ENCODE measurements at places on chromosomes 7 and 10.
A peak's percentile ranks its signal among the peaks of the same experiment; 100 is the strongest.

DNA sequence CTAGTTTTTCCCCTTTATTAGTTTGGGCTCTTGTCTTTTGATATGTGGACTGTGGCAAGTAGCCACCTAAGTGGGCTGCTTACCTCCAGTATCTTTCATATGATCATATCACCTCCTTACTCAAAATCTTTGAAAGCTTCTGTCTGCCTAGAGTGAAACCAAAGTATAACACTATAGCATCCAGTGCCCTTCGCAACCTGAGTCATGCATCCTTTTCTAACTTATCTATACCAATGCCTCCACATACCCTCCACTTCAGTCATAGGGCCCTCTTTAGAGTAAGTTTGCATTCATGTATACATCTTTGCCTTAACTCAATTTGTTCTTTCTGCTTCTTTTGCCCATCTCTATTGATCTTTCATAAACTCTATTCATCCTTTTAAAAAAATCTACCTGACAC, 15.7 kb upstream of the MACC1 start:
- DNase-seq: no peak

DNA sequence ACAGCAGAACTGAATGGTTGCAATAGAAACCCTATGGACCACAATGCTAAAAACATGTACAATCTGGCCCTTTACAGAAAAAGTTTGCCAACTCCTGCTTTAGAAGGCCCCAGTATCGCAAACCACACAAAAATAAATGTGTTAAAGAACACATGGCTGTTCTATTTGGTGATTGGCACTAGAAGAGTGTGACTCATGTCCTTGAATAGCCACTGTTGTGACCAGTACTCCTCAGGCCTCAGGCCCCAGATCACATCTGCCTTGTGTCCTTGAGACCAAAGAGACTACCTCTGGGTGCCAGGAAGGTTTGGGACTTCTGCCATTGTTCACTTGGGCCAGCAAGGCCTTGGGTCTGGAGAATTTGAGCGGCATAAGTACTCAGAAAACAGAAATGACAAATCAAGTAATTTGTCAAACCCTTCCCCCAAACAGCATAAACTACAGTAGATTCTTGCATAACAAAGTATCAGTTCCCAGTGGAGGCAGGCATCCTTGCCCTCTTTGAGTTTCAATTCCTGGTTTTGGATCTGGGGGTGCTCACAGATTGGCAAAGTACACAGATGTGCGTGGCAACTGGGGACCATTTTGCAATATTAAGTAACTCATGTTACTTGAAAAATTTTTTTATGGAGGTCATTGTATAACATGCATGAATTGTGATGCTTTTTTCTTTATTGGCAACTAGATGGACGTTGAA, 50.2 kb downstream of the MTURN start:
- no peak for DNase-seq

DNA sequence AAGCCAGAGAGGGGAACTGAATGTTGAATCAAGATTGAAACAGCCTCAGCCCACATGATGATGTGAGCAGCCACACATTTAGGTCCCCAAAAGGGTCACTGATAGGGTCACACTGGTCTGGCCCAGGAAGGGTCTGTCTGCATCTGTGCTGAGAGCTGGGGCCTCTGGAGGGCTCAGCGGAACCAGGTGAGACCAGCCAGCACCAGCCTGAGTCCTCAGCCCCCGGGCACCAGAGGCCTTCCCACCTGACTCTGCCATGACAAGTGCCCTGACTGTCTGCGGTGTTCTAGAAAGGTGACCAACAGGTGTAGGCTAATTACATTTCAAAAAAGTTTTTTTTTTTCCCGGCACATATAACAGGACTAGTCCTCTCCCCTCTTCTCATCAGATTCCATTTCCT, 76.2 kb downstream of the WDR11 start:
- DNase-seq: no peak

DNA sequence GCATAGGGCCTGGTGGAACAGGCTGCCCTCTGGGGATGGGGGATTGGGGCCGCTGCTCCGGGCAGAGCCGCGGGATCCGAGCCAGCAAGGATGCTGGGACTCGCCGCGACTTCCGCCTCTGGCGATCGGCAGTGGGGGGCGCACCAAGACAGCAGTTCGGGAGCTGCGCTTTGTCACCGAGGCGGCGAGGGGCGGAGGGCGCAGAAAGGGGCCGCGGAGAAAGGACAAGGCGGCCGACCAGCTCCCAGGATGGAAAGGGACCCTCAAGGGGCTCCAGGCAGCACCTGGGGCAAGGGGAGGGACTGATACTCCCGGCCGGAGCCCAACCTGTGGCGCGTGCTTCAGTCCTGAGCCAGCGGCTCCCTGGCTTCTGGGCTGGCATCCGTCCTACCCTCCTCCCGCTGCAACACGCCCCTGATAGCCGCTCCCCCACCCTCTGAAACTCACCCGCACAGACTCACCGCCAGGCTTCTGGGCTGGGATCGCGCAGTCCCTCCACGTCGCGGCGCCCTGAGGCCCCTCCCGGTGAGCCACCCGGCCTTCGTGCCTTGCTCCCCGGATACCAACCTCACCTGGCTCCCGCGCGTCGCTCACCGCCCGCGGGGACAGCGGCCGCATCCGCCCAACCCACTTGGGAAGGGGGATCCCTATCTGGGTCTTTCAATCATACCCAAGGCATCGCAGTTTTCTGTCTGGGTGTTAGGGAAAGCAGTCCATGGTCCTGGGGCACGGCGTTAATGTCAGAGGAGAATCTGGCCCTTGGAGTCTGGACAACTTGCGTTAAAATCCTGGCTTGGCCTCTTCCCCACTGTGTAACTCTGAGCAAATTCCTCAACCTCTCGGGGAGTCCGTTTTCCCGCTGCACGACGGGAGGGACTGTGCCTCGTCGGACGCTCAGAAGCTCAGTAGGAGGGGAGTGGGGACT, 7.0 kb upstream of the EVX1 start:
- peak; percentile 72 for DNase-seq

- DNase-seq: peak; percentile 39
Observed at GRCh38 chr10:104337985-104338735, at the start of gene ITPRIP. TSS of gene ITPRIP (minus strand) at chr10:104338465. CDS start at chr10:104316051, 22,414 bp downstream.

- DNase-seq: no peak
Observed at GRCh38 chr7:105756367-105756766, 120.0 kb downstream of the ATXN7L1 start.

GRCh38 chr7:72476608-72477305, 64.6 kb upstream of the CALN1 start:
- no peak for DNase-seq

DNA sequence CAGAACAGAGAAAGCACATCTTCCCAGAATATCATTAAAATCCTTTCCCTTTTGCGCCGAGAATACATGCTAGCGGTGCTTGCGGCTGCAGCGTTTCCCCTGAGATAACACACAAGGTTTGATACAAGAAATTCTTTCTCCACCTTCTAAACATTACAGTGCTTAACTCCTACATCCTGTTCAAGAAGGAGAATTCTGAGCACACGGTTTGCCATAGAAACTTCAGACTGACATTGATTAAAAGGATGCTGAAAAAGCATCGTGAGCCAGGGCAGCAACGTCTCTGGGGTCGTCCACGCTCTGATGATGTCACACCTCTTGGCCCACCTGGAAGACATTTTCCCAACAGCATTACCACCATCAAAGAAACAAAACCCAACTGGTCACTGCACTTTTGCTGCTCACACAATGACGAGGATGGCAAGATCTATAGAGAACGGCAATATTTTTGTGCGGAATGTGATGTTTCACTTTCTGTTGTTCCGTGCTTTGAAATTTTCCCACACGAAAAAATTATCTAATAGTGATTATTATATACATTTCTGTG, 27.0 kb upstream of the PRSS1 start:
- DNase-seq: no peak

GRCh38 chr10:63446716-63447440, 18.9 kb downstream of the JMJD1C start:
- DNase-seq: no peak

GRCh38 chr7:7566651-7567611, at the start of gene MIOS:
TSS of gene MIOS (plus strand) at chr7:7566884. CDS start at chr7:7572476, 5,592 bp downstream.
- DNase-seq: peak; percentile 77

DNA sequence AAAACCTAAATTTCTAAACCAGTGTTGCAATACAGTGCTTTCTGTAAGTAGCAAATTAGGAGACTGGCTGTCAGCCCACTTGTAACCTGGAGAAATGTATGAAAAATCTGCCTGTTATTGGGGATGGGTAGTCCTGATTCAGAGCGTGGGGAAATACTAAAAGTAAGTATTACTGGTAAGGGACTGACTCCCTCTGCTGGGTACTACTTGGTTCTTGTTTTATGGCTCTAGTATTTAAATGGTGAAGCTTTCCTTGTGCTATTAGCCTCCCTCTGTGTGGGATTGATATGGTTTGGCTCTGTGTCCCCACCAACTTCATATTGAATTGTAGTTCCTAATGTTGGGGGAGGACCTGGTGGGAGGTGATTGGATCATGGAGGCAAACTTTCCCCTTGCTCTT, 886.1 kb downstream of the SORCS1 start:
- no peak for DNase-seq

- DNase-seq: no peak
Observed at GRCh38 chr7:106358103-106358663, 73.4 kb upstream of the NAMPT start.

- no peak for DNase-seq
Observed at GRCh38 chr10:88138319-88138848, 275.0 kb downstream of the PTEN start.

DNA sequence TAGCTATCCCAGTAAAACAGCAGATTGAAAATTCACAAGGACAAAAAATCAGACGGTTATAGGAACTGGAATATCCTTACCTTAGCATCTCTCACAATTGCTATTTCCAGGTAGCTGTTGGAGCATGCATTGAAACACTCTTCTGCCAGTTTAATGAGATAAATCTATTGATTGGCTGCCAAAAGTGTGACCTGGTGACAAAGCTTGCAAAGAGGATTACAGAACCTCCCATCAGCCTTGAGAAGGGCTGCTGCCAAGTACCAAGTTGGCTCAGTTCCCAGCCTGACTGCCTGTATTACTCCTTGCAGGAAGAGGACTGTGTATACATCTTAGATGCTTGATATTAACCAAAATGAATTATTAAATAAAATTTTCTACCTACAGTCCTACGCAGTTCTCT, 5.1 kb downstream of the PRLHR start:
- peak; percentile 88 for DNase-seq

- DNase-seq: no peak
Observed at GRCh38 chr10:61890430-61890829, 11.1 kb upstream of the ARID5B start.

DNA sequence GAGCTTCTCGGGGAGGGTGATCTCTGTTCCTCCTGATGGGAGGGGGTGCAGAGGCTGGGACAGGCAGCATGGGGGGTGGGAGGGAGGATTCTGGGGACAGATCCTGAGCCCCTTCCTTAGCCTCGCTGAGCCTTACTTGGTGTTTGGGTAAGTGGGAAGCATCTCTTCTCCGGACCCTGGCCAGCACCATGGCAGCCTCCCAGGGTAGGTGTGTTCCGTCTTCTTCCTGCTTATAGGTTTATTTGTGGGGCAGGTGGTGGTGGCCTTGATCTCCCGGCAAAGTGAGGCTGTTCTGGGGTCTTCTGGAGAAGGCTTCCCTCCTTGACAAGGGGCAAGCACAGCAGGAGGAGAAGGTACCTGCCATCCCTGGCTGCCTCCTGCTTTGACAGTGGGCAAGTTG, 226.9 kb downstream of the GLRX3 start:
- no peak for DNase-seq

- no peak for DNase-seq
Observed at GRCh38 chr10:102629661-102630614, 14.3 kb upstream of the TRIM8 start.

DNA sequence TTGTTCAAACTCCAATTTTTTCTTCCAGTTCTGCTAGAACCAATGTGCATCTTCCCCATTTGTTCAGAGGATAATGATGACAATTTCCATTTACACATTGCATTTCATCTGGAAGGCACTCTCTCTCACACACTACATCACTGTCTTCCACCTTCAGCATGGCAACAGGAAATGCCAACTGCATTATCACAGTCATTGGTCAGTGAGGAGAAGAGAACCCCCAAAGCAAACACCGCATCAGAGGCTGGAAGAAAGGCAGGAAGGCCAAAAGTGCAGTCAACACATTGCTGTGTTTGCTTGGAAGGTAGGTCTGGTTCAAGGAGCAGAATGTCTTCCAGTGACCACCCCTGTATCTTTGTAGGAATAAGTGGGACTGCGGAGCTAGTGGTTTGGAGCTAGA, 192.2 kb upstream of the RHOBTB1 start:
- no peak for DNase-seq

GRCh38 chr10:96683065-96683464, 37.2 kb downstream of the PIK3AP1 start:
- DNase-seq: no peak

DNA sequence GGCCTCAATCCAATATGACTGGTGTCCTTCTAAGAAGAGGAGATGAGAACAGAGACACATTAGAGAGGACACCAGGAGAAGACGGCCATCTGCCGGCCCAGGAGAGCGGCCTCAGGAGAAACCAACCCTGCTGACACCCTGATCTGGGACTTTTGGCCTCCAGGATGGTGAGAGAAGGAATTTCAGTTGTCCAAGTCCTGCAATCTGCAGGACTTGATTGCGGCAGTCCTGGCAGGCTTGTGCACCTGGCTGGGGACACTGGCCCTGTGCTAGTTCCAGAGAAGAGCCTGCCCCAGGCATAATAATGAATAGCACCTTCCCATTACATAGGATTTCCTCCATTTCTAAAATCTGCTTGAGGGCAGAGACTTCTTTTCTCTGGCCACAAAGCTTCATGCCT, 409.9 kb upstream of the SHH start:
- no peak for DNase-seq

- no peak for DNase-seq
Observed at GRCh38 chr7:7867846-7868571, 100.6 kb upstream of the GLCCI1 start.

- DNase-seq: no peak
Observed at GRCh38 chr7:23941551-23941950, 231.5 kb downstream of the STK31 start.

DNA sequence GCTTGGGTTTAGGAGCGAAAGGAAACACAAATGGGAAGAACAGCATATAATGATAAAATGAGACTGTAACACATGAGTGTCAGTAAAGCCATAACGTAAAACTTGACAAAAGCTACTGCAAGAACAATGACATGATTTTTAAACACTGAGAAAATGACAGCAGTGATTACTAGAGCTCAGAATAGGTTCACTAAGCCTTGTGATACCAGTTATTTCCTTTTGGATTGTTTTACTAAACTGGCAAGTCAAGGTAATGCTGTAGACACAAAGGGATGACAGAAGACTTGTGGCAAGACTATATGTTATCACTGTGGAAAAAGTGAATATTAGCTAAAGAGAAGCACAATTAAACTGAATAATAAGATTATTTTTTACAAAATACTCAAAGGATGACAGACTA, 12.7 kb downstream of the NCOA4 start:
- no peak for DNase-seq

DNA sequence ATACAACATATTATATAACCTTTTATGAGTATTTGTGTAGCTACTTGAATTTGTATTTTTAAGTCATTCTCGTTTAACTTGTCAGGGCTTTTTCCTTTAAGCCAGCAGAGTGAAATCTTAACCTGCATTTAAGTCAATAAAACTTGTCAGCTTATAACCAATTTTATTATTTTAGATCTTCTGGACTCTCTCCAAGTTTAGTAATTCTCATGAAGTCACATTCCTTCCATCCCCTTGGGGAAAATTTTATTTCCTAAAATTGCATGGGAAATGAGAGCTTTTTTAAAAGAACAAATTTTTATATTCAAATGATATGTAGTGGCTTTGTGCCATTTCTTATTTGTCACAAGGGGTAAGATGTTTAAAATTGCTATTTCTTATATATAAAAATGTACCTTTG, 74.0 kb downstream of the SEPTIN7 start:
- DNase-seq: no peak
